ENCODE measurements at places on chromosomes 1 and 21.
A peak's percentile ranks its signal among the peaks of the same experiment; 100 is the strongest.

DNA sequence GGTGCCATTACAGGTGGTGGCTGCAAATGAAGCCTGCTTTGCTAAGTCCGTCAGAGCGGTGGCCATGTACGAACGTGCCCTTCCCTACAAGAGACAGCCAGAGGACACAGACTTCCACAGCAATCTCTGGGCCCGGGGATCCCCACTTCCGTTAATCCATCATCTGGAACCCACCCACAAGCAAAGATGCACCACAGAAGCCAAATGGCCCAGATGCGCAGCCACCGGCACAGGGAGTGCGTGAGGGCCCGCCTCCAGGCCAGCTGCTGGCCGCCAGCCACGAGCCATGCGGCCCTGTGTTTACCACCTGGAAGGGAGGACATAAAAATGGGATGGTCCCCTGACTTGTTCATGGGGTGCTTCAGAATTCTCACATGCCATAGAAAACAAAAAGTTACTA is 22.1 kb downstream of the MRAP start:
- DNase-seq: no peak

DNA sequence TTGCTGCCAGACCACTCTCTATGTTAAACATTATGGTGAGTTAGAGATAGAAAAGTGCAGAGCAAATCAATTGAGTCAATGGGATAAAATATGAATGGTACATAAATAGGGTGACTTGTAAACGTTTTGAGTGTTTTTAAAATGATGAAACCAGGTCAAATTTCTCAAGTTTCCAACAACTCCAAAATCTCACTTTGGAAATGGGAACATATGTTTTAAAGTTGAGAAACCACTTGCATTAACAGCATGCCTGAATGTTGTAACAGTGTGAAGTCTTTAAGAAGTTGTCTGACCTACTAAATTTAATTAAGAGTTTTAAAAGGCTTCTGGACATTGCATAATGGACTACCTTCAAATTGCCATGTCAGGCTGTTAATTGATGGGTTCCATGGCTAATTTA is 33.6 kb upstream of the RAVER2 start:
- no peak for DNase-seq

GRCh38 chr21:34771512-34772028 is 102.8 kb downstream of the CLIC6 start:
- DNase-seq: no peak

- DNase-seq: no peak
These were observed 7.1 kb upstream of the ACTA1 start for GRCh38 chr1:229440851-229441537.

GRCh38 chr1:54370287-54370989 is 35.8 kb downstream of the SSBP3 start:
- no peak for DNase-seq

DNA sequence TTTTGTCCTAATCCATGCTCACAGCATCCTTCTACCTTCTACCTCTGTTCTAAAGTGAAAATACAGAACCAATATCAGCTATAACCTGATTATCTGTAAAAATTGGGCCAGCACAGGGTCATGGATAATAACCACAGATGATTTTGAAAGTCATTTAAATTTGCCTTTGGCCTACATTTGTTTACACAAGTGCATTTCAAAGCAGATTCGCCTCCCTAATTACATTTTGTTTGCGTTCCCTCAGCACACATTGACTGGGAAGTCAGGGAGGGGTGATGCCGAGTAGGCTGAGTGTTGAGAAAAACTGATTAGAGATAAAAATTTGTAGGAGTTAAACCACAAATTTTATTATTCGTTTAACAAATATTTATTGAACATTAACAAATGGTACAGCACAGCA is 19.2 kb upstream of the RGS8 start:
- DNase-seq: no peak

GRCh38 chr1:86695400-86695799 is 9.0 kb upstream of the SH3GLB1 start:
- no peak for DNase-seq

DNA sequence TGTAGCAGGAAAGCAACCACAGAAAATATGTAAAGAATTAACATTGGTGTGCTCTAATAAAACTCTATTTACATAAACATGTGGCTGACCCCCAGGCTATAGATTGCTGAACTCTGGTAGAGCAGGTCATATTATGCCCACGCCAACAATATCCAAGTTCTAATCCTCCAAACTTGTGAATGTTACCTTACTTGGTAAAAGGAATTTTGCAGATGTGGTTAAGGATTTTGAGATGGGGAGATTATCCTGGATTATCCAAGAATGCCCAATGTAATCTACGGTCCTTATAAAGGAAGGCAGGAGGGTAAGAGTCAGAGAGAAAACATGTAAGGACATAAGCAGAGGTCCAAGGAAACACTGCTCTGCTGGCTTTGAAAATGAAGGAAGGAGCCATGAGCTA is 201.0 kb downstream of the USH2A start:
- no peak for DNase-seq

DNA sequence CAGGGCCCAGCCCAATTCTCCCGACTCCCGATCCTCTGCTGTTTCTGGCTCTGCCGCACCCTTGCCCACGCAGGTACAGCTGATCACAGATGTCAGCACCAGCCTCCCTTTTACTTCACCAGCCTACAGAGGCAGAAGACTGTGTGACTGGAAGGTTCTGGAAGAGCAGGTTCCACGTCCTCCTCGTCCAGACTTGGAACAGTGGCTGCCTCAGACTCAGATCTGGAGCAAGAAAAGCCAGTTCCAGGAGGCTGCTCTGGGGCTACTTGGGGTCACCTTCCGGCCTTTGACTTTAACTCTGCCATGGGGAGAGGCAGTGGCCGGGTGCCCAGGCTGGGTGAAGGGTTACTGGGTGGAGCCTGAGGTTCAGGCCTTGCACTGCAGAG is 16.1 kb upstream of the KLHDC7A start:
- no peak for DNase-seq

DNA sequence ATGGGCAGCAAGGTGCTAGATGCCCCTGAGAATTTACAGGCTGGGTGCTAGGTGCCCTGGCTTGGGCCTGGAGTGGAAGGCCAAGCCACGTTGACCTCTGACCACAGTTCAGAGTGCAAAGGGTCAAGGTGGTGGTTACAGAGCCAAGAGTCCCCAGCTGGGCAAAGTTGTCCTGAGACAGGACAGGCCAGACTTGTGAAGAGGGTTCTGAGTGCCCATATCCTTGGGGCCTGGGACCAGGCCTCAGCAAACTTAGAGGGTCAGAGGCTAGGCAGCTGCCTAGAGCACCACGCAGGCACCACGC is 18.9 kb upstream of the SELENON start:
- DNase-seq: no peak

GRCh38 chr1:153833171-153833570 is 58.0 kb downstream of the SLC27A3 start:
- no peak for DNase-seq

DNA sequence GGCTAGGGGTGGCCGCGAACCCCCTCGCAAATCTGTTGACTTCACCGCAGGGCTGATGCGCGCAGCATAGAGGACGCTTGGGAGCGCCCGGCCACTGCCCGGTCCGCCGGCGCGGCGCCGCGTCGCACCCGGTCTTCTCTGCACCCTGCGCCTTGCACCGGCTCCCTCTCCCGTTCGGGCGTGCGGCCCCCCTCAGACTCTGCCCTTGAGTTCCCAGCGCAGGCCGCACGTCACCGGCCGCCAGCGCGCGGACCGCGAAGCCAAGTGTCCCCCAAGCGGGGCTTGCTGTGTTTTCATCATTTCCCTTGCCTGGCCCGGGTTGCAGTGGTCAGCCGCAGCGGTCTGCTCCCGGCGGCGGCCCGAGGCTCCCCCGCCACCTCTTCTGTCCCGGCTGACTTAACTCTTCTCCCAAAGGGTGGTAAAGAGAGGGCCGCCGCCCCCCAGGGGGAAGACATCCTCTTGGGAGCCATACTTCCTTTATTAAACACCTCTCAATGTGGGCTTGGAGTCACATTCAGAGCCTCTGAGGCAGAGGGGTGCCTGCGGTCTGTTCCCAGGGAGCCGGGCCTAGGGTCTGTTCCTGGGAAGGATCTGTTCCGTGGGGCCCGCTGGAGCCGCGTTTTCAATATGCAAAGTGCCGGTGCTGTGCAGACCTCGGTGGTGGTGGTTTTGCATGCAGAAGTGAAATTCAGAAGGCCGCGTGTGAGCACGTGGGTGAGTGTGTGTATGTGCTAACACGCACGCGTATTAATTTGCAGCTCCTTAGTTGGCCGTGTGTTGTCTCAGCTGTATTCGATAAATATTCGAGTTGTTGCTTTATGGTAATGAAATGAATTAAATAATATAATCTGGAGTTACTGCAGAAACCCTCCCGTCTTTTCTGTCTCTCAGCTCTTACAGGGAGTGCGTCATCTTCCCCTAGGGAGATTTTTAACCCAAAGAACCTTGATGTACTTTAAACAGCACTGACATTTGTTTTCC is 17.6 kb downstream of the PBX1 start:
- no peak for DNase-seq

DNA sequence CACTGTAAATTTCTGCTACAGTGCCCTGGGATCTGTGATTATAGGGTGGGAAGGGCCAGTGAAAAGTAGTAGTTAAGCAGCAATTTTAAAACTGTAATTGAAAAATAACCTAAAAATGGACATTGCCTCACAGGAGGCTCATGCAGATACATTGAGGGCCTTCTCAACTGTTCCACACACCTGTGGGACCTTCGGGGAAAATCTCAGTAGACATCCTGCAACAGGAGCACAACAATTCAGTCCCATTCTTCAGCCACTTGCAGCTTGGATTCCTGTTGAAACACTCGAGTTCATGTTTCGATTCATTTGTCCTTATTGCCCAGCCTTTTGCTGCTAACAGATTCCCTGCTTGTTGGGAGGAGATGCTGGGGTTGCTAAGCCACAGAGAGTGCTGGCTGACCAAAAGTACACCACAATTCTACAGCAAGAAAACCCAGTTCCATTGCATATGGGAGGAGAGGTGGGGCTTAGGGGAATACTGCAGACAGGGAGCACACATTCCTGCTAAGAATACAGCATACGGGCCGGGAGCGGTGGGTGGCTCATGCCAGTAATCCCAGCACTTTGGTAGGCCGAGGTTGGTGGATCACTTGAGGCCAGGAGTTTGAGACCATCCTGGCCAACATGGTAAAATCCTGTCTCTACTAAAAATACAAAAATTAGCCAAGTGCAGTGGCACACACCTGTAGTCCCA is 4.5 kb downstream of the TMCC2 start:
- no peak for DNase-seq

DNA sequence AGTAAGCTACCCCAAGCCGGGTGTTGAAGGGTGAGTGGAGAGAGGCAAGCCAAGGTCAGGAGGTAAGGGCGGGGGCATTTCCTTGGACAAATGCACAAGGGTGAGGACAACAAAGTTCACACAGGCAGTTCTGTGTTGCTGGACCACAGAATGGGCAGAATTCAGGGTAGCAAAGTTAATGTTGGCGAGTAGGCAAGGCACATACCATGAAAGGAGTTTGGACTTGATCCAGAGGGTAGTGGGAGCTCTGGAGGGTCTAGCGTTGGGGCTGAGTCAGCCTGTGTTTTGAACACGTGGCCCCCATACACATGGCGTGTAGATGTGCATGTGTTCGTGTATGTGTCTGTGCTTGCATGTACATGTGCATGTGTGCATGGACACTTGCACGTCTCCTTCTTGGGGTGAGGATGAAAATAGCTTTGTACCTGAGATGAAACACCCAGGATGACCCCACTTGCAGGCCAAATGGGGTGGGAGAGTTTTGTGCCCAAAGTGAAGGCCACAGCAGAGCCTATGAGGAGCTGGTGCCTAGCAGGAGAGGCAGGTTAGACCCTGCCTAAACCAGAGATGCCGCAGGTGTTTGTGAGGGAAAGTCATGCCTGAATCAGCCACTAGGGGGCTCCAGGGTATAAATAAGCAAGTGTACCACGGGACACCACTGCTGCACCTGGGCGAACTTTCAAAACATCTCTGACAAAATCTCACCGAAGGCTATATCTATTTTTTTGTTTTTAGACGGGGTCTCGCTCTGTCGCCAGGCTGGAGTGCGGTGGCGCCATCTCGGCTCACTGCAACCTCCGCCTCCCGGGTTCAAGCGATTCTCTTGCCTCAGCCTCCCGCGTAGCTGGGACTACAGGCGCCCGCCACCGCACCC is 21.8 kb downstream of the SLC27A3 start:
- peak; percentile 83 for DNase-seq

DNA sequence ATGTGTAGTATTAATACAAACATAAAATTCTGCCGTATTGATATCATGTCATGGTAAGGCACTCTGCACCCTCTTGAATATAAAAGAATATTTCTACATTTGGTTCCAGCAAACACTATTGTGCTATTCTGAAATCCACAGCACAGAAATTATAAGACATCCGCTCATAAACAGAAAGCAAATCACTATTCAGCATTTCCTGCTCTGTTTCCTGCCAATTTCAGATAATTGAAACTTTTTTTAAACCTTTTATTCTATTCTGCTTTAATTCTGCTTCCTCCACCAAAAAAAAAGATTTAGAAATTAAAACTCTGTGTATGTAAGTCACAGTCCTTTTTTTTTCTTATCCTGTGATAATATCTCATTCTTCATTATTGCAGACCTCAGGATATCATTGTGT is 39.6 kb upstream of the PLEKHO1 start:
- DNase-seq: no peak

GRCh38 chr1:236457775-236458174 is 63.7 kb downstream of the EDARADD start:
- DNase-seq: no peak

DNA sequence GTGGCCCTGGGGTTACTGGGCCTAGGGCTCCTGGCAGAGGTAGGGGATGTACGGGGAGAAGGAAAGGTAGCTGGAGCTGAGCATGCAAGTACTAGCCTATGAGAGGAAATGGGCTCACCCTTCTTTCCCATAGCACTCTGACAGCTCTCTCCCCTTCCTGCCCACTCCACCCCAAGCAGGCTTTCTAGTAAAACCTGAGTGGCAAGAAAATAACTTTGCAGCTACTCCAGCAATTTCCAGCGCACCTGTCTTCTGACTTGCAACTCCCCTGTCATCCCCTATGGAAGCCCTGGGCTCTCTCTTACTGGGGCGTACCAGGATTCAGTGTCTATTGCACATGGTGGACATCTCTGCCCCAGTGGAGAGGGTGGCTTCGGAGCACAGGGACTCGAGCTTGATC is 6.7 kb upstream of the IVL start:
- DNase-seq: no peak

DNA sequence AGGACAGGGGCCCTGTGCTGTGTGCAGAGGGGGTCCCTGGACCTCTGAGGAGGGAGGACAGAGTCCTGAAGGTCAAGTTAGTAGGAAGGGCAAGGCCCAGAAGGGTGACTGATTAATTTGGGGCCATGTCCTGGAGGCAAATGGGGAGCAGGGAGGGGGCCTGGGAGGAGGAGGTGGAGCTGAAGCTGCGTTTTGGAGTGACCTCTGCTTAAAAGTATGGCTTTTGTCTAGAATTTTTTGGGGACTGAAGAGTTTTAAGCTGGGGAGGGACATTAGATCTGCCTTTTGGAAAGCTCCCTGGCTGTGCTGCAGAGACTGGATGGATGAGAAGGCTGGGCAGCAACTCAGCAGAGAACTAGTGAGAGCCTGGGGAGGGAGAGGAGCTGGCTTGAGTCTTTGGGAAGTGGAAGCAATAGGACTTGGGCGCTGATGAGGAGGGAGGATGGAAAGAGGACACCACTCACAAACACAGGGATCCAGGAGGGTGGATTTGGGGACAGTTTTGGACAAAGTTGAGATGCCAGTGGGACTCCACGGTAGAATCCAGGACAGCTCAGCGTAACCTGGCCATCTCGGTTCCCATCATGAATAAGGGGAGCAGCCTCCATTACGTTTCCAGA is 52.9 kb downstream of the ACBD3 start:
- no peak for DNase-seq

Measured in activated CD4-positive, CD25-positive, alpha-beta regulatory T cell treated with anti-CD3 and anti-CD28 coated beads, Interleukin-2, amount 50 U/mL, for 72 hours (primary cell).